RPMI8226 (cell line): ENCODE measurements at places on chromosomes 2 and 18.

GRCh38 chr18:49690312-49690711, 123.0 kb downstream of the ACAA2 start:
- no peak for DNase-seq

GRCh38 chr2:64295326-64296139, 151.3 kb upstream of the PELI1 start:
- DNase-seq: no peak

GRCh38 chr2:101231240-101231639, 21.4 kb upstream of the CNOT11 start:
- no peak for DNase-seq

GRCh38 chr2:118055512-118056164, 32.6 kb upstream of the INSIG2 start:
- peak; percentile 7 for DNase-seq

- DNase-seq: no peak
Measured at GRCh38 chr2:191875859-191876258, 29.0 kb upstream of the CAVIN2 start.

GRCh38 chr2:113351375-113352355, 72.9 kb upstream of the PAX8 start:
- no peak for DNase-seq

- no peak for DNase-seq
Measured at GRCh38 chr2:230570987-230571386, 141.7 kb upstream of the CAB39 start.

DNA sequence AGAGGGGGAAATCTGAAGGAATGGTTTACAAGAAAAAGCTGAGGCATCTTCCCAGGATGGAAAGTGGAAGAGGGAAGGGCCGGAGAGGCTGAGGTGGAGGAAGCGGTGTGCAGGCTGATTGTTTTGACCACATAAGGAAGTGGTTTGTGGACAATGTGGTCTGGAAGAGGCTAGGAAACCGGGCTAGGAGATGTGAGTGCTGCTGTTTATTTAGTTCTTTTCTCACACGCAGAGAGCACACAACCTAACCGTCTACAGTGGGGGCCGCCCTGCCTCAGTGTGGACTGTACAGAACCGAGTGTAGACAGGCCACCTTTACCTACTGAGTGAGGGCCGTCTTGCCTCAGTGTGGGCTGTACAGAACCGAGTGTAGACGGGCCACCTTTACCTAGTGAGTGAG, 251.7 kb upstream of the PXDN start:
- peak; percentile 28 for DNase-seq
